Right ventricle myocardium superior (tissue), 1 donor: ENCODE measurements at places on chromosomes 6 and 20.

- peak; percentile 82 for DNase-seq
These were observed at the start of gene SH3BGRL2 for GRCh38 chr6:79630883-79631692. Gene SH3BGRL2, plus strand, starts transcription at chr6:79631329. Its CDS starts 133 bp downstream, at chr6:79631462.

DNA sequence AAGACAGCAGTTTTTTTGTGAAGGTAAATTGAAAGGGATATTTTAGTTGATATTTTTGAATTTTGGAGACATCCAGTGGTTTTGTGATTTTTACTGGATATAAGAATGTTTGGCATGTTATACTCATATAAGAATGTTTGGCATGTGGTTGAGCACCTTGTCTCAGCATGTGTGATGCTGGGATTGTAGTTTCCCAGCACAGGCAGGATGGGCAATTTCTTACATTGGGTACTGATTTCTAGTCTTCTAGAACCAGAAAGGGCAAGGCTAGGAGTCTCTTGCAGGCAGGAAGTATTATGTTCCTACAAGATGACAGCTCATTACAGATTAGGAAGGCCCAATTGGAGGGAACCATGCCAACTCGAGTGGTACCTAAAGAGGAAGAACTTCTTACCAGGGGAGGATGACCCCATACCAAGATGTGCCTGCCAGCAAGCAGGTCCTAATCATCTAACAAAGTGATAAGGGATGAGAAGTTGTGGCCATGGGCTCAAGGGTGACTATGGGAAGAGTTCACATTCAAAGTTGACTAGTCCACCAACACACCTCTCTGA is 377.8 kb downstream of the UTRN start:
- no peak for DNase-seq

DNA sequence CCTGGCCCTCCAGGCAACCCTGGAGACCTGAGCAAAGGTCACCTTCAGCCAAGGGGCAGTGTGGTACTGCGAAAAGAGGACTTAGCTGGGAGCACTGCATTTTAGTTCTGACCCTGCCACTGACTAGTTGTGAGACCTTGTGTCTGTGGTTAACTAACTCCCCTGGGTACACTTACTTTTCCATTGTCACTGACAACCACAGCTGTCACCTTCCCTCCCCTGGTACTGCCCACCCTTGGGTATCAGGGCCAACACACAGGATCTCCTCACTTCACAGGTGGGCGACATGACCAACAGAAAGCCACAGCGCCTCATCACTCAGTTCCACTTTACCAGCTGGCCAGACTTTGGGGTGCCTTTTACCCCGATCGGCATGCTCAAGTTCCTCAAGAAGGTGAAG is 21.6 kb upstream of the GNRH2 start:
- DNase-seq, result no peak

GRCh38 chr6:55756531-55757031 is 118.8 kb downstream of the BMP5 start:
- no peak for DNase-seq

DNA sequence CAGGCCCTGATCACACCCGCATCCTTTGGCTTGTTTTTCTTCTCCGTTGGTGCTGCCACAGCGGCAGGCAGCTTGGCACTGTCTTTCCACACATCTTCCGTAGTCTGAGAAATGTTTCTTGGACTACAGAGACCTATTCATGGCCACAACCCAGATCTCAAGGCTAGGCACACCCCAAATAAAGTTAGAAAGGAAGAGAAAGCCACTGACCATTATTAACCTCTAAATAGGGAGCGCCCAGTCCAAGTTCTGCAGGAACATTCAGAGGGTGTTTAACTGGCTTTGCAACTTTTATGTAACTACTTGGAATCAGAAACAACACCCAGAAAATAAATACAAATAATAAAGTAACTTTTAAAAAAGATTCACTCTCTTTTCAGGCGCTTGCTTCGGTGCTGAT is 124.8 kb upstream of the NEDD9 start:
- no peak for DNase-seq

- DNase-seq, result no peak
These were observed 63.1 kb downstream of the TTI1 start for GRCh38 chr20:37969949-37970855.

- no peak for DNase-seq
These were observed 4.8 kb downstream of the EPB41L2 start for GRCh38 chr6:131058236-131058635.

GRCh38 chr6:903761-904160 is 210.8 kb upstream of the EXOC2 start:
- DNase-seq, result no peak

DNA sequence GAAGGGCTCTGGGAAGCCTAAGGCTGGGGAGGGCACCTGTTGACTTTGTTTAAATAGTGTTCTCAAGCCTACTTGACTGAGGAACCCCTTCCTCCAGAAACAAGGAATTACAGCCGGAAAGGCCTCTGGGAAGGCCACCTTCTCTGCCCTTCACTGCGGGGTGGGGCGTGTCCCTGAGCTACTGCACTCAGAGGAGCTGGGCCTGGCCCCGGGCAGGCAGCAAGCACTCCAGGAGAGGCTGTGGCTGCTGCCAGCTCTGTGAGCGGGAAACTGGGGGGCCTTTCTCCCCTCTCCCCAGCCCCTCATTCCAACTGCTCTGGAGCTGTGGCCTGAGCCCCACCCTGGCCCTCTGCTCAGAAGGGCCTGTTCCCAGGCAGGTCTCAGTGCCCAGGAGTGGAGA is 4.0 kb upstream of the OSBPL2 start:
- peak; percentile 68 for DNase-seq

DNA sequence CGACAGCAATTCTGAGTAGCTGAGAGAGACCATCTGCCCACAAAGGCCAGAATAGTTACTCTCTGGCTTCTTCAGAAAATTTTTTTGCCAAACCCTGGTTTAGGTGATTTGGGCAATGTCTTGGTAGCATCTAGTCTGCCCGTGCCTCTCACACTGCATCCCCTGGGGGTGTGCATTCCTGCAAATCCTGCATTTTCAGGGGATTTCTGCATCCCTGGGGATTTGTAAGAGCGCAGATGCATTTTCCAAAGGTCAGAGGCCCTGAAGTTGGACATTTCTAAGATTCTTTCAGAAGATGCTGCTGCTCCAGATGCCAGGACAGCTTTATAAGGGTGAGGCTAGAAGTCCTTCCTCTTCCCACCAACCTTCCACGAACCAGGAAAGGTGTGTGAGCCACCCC is 4.0 kb downstream of the CST9 start:
- DNase-seq, result no peak

- DNase-seq, result no peak
These were observed 9.7 kb downstream of the MRPL14 start for GRCh38 chr6:44117397-44118128.

DNA sequence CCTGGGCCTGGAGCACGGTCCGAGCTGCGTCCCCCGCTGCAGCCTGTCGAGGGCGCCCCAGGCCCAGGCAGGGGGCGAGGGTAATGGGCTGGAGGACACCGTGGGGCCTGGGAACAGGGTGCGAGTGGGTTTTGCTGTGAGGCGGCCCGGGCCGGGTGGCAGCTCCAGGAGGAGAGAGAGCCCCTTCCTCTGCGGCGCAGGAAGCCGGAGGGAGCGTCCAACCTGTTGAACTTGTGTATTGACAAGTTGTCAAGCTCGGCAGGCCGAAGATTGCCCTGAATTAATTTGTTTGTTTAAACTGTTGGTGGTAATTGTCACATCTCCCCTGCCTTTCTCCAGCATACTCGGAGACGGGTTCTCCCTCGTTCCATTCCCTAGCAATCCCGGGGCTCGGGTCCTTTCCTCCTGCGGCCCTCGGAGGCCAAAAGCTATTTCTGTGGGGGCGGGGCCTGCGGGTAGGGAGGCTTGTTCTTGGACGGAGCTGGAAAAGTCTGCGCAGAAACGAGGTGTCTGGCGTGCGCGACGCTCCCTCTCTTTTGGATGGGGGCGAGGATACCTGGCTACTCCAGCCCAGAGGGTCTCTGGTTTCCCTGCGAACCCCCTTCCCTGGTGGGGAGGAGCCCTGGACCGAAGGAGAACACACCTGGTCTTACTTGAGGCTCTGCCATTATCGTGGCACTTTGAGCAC is 9.9 kb downstream of the NR2E1 start:
- DNase-seq, result no peak
